ENCODE measurements at places on chromosomes 6 and 20. TPM values are rescaled to one million over a fixed set of nuclear protein-coding genes. Genes with fewer than 3 reads are reported as not detected.

The PRSS16 gene
- 14.5 TPM for total RNA-seq

The FAM209A gene
- 0.34 TPM for total RNA-seq

The CTCFL gene
- total RNA-seq: 0.34 TPM

The FLRT3 gene
- 1.5 TPM for total RNA-seq

The PAK5 gene
- total RNA-seq: not detected

The PDYN gene
- total RNA-seq: not detected

The CALHM6 gene
- total RNA-seq: not detected

The PACRG gene
- total RNA-seq: 0.71 TPM

The SPATA25 gene
- 0.42 TPM for total RNA-seq

The TNF gene
- 0.59 TPM for total RNA-seq

The FGD2 gene
- total RNA-seq: 0.10 TPM

The KHDC1 gene
- total RNA-seq: 9.1 TPM

The TCF21 gene
- total RNA-seq: 0.20 TPM
